ENCODE measurements at places on chromosomes 5 and 9.

DNA sequence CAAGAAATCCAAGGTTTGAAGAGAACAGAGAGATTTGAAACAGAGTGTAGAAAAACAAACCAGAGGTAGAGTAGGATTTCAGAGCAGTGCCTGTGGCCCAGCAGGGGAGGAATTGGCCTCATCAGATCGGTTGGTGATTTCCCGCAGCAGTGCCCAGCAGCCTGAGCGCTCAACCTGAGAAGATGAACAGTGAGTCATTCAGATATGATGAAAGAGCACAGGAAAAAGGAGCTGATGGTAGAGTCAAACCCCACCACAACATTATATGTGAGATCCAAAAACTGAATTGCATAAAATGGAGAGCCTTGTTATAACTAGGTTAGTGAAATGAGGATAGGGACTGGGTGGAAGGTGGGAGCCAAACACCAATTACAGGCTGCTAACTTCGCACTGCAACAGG, 248.9 kb downstream of the PIK3R1 start:
- no peak overlapping the region for H3K4me3 ChIP-seq
- no peak overlapping the region for H3K27ac ChIP-seq
- H3K36me3 ChIP-seq = no peaks in the 10 kb centered on the region
- no peaks in the 10 kb centered on the region for H3K27me3 ChIP-seq
- no peak for DNase-seq
- H3K4me1 ChIP-seq = peaks cover 3% of the 10 kb centered on the region

- DNase-seq = no peak
- H3K36me3 ChIP-seq = no peaks in the 10 kb centered on the region
- peak overlapping the region; percentile 96 for H3K27ac ChIP-seq
- H3K4me3 ChIP-seq = no peak overlapping the region
- H3K4me1 ChIP-seq = peaks cover 21% of the 10 kb centered on the region
- H3K27me3 ChIP-seq = no peaks in the 10 kb centered on the region
Measured at GRCh38 chr5:61328791-61329549, 3.1 kb upstream of the ZSWIM6 start.

GRCh38 chr9:18106006-18106560, 367.9 kb upstream of the ADAMTSL1 start:
- no peak overlapping the region for H3K4me3 ChIP-seq
- H3K4me1 ChIP-seq = no peaks in the 10 kb centered on the region
- no peak for DNase-seq
- no peaks in the 10 kb centered on the region for H3K36me3 ChIP-seq
- H3K27ac ChIP-seq = no peak overlapping the region
- no peaks in the 10 kb centered on the region for H3K27me3 ChIP-seq

GRCh38 chr5:119655061-119655460, 25.7 kb downstream of the FAM170A start:
- H3K4me1 ChIP-seq = no peaks in the 10 kb centered on the region
- no peak overlapping the region for H3K4me3 ChIP-seq
- no peaks in the 10 kb centered on the region for H3K36me3 ChIP-seq
- no peak for DNase-seq
- no peaks in the 10 kb centered on the region for H3K27me3 ChIP-seq

All from thoracic aorta (tissue), 2 donors.